ENCODE measurements at places on chromosomes 2 and 18.

- DNase-seq, result peak; percentile 73
Measured at GRCh38 chr18:48660346-48661228, 121.8 kb downstream of the CTIF start.

GRCh38 chr2:204680576-204680975 lies 135.3 kb downstream of the PARD3B start:
- no peak for DNase-seq

DNA sequence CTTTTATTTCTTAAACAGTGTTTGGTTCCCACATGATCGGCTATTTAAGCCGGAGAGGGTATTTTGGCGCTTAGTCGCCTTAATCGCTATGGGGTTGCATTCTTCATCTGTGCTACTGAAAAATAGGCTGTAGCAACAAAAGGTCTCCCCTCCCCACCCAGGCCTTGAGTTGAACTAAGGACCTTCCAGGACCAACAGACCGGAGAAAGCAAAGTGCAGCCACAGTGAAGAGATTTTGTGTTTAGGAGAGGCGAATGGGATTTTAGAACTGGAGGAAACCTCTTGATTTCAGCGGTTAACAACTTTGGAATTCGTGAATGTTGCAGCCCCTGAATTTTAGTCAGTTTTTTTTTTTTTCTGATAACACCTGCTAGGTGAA lies 1.4 kb downstream of the ITGA6 start:
- DNase-seq, result peak; percentile 61

DNA sequence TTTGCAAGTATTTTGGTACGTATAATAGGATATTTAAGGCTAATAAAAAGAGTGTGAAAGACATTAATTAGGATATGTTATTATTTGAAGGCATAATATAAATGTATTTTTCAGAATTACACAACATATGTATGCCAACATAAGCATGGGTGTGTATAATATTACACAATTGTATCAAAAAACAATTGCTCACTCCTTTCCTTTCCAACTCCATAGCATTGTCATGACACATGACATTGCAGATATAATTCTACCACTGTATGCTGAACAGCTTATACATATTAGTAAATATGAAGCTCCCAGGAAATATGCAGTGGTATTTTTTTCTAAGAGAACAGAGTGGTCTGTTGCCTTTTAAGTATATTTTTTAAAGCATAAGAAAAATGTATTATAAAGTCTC lies 593.1 kb downstream of the TMX3 start:
- DNase-seq, result no peak

DNA sequence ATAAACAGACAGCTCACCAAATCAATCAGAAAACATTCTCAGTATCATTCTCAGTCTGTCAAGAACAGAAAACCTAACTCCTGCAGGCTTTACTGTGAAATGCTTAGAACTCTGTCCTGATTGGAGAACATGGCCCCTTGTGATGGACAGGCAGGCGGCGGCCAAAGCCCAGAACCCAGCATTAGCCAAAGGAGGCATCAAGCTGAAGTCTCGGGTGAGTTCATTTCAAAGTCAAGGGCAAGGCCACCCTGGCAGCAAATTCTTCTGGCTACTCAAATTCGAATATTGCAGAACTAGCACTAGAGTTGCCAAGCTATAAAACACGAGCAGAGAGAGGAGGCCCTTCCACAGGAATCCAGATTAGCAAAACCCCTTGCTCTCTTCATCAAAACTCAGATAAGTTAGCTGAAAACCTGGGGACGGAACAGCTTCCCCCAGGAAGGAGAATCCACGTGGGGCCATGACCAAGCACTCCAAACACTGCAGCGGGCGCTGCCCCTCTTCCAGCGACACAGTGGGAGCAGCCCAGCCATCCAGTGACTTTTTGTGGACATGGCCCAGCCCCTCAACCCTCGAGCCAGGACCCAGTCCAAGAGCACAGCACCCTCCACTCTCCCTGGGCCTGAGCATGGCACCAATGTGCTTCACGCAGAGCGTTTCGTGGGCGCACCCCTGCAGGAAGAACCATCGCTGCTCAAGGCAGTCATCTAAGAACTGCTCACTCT lies 98.6 kb downstream of the HDAC4 start:
- no peak for DNase-seq

GRCh38 chr2:118473241-118473640 lies 374.2 kb downstream of the EN1 start:
- DNase-seq, result no peak
